ENCODE measurements at places on chromosomes 5 and 9.

DNA sequence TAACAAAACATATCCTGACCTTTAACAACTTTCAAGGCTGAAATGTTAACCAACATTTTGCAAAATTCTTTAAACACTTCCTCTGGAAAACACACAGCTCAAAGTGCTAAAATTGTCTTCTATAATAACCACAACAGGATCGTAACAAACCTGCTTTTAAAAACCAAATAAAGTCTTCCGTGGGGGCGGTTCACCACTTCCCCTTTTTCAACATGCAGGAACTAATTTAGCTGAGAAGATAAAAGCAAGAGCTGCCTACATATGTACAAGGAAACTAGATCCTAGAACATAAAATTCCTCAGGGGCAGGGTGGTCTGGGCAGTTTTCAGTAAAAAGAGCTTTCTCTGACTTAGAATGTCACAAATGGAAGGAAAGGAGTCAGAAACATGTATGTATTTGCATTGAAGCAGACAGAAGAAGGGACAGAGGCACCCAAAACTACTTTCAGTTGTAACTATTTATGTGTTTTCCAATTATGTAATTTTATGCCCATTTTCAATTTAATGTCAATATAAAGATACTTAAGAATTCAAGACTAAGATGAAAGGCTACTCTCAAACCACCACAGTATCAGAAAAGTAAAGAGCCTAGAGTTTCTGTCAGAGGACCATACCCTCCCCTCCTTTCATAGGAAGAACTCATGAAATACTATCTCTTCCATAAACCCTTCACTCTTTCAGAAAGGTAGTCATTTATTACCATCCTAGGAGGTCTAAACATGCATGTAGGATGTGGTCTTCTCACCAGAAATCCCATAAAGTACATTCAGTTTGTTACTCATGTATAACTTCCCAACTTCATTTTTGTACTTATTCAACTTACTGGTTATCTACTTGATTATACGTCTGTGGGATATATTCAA is 185.9 kb upstream of the RASA1 start:
- DNase-seq, result no peak

- DNase-seq, result no peak
These were observed 216.9 kb upstream of the TLX3 start for GRCh38 chr5:171092194-171092593.

DNA sequence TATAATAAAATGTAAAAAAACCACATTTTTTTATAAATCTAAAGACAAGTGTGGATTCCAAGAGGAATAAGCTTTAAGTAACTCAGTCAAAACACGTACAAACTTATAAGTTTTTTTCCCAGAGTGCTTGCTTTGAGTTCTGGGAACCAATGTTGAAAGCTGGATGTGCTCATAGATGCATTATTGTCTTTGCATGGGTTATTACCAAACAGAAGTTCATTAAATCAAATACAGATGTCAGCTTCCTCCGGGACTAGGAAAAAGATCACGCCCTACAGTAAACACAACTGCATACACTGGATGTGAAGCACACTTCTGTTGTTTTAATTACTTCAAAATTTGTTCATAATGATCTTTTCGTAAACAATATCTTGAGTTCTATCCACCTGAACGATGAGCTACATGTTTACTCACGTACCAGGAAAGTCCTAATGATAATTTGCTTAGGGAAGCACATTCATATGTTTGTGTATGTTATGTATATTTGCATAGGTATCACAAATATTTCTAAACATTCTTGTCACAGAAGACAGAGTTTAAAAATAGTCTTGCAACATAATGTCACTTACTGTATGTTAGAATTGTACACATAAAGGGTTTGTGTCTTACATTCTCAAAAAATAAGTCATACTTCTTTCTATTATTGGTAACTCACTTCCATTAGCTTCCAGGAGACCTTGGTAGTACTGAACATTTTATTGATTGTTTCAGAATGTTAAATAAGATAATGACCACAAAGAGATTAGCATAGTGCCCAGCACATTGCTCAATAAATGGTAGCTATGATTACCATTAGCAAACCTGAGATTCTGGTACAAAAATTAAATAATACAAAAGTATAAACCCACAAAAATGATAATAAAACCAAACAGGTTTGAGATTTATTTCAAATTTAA is 427.4 kb downstream of the CETN3 start:
- DNase-seq, result no peak

- no peak for DNase-seq
These were observed 22.8 kb downstream of the SMIM23 start for GRCh38 chr5:171808453-171808852.
